A673 (cell line): ENCODE measurements at places on chromosomes 5 and 9. TPM values are rescaled to one million over a fixed set of nuclear protein-coding genes. Genes with fewer than 3 reads are reported as not detected.
A peak's percentile ranks its signal among the peaks of the same experiment; 100 is the strongest.

Gene PCDHB7
- 2.0 and 2.3 TPM in 2 replicates for total RNA-seq

Gene IFNB1
- total RNA-seq = not detected in 2 replicates

Gene PCDHB5
- 21.0 and 23.6 TPM in 2 replicates for total RNA-seq

- DNase-seq = no peak
Observed at GRCh38 chr9:125239631-125240597, 1.2 kb downstream of the HSPA5 start.

DNA sequence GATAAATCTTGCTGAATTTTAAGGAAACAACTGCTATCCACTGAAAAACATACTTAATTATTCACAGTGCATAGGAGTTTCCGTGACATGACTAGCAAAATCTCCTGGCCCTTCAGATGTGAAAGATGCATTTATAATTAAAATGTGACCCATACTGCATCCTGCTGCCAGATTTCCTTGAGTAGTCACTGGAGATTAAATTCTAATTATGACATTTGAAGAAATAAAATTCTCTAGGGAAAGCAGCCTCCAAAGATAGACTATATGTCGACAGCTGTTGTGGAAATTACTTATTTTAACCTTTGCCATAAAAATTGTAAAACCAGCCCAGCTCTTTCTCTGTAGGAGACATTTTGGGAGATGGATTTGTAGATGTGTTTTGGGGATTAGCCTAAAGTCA, 193.6 kb upstream of the SMC2 start:
- no peak for DNase-seq

DNA sequence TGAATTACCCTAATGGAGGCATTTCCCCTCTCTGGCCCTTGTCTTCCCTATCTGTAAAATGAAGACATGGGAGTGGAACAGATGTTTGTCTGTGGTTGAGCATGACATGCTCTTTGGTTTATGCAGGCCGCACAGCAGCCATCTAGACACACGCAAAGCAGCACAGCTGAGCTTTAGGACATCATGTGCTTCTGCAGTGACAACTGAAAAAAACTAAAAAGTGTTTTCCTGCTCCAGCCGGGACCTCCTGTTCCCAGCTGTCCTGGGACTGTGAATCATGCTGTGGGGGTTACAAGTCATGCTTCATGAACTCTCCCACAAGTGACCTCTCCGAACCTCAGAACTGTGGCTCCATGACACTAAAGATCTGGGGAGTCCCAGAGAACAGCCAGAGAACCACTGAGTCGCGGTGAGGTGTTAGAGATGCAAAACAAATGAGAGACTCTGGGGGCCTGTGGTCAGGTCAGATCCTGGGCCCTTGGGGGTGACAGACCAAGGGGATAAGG, 1.7 kb downstream of the SMIM3 start:
- DNase-seq = no peak

GRCh38 chr9:129330711-129331492, 152.8 kb upstream of the IER5L start:
- peak; percentile 58 for DNase-seq

GRCh38 chr5:82405618-82406204, 127.6 kb upstream of the RPS23 start:
- DNase-seq = no peak

Gene GTF3C5
- 98.1 and 99.9 TPM in 2 replicates for total RNA-seq

DNA sequence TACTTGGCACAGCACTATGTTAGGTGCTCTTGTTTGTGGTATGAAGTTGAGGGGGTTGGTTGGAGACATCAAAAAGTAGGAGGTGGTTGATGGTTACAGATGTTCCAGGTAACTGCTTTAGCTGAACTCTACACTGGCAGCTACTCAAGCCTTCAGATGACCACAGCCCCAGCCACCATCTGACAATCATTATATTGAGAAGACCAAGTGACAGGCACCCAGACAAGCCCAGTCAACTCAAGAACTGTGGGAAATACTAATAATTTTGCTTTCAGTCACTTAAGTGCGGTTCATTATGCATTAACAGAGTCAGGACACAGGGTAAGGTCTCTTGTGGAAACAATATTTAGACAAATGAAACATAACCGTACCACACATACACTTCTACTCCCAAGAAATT, 38.9 kb upstream of the SLIT3 start:
- no peak for DNase-seq

GRCh38 chr9:98410185-98410697, 154.8 kb upstream of the TBC1D2 start:
- peak; percentile 60 for DNase-seq

DNA sequence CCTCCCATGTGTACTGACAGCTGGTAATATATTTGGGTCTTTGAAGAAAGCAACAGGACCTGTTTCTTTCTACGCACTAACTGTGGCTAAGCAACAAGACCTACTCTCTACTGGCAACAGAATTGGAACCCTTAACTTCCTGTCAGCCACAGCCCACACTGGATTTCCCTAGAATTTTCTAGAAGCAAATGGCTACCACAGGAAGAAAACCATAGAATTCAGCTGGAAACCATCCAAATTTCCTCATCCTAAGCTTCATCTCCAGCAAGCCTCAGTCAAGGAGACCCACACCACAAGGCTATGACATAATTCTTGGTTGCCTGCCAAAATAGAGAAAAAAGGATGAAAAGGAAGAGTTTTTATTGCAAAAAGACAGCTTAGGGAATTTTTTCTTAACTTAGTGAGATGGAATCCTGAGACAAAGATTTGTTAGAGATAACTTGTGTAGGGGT, 171.8 kb upstream of the TNC start:
- peak; percentile 94 for DNase-seq

DNA sequence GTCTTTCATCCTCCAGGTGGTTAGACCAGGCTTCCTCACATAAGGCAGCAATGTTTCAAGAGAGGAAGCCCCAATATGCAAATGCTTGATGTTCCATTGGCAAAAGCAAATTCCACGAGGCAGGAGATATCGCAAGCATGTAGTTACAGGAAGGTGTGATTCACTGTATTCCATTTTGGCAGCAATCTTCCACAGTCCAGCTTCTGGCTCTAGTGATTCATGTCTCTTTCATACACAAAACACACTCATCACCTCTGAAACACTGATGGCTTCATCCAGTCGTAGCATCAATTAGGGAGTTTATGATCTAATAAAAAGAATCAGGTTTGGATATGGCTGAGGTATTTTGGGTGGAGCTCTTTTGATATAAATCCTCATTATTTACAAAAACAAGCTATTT, 552.2 kb upstream of the RIOK2 start:
- no peak for DNase-seq

GRCh38 chr5:147510885-147511284, 1.0 kb upstream of the DPYSL3 start:
- DNase-seq = no peak

Gene OTP
- total RNA-seq = not detected in 2 replicates

Gene TSSK1B
- total RNA-seq = not detected in 2 replicates

Gene HTR4
- total RNA-seq = not detected in 2 replicates

DNA sequence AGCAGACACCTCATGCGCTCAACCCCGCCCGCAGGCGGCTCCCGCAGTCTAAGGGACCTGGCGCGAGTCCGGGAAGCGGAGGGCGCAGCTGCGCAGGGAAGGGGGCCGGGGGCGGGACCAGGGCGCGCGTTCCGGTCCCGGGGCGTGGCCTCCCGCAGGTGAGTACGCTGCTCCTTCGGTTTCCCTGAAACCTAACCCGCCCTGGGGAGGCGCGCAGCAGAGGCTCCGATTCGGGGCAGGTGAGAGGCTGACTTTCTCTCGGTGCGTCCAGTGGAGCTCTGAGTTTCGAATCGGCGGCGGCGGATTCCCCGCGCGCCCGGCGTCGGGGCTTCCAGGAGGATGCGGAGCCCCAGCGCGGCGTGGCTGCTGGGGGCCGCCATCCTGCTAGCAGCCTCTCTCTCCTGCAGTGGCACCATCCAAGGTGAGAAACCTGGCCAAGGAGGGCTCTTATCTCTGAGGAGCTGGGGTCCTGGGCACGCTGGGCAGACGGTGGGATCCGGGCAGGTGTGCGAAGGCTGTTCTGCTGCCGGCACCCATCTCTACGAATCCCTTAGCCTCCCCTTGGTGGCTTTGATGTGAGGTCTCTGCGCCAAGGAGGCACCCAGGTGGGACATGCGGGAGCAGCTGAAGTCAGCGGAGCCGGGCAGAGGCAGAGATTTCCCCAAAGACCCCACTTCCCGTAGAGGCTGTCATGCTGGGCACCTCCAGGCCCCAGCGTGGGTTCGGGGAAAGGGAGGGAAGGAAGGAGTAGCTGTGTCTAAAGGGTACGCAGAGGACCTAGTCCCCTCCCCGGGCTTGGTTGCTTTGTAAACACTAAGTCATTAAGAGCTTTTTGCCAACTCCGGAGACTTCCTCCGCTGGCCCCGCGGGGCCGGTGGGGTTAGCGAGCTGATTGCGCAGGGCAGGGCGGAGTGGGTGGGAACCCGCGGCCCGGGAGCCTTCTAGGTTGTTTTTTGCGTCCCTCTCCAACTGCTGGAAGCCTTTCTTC, at the start of gene F2RL1:
TSS of gene F2RL1 (plus strand) at position 187 of the 988 bp plus-strand sequence. CDS start at position 340, 153 bp downstream.
- DNase-seq = peak; percentile 60
